ENCODE measurements at places on chromosomes 12 and 14.

GRCh38 chr12:127014079-127014478 is 1252.9 kb upstream of the TMEM132C start:
- no peak for DNase-seq

DNA sequence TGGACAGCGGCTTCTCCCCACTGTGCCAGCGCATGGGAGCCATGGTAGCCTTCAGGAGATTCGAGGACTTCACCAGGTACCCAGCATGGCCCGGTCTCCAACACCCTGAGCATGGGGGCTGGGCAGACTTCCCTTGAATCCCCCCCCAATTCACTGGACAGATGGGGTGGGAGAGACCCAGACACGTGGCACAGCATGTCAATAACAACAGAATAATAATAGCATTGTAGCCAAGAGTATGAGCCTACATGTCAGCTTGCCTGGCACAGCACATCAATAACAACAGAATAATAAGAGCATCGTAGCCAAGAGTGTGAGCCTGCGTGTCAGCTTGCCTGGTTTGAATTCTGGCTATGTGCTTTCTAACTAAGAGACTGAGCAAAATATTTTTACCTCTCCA is 76.4 kb downstream of the FOXN4 start:
- no peak for DNase-seq

DNA sequence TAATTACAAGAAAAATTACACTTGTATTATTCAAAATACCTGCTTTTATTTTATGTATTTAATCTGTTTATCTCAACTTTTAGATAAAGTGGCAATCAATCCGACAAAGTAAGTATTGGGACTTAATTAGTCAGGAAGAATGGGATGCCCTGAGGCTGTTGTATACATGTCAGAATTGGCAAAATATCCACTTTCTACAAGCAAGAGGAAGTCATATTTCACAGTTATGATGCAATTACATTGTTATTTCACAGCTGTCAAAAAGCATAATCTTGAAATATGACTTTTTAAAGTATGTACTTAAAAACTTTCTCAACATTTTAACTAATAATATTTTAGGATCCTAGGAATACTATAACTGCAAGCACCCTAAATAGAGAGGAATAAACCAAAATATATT is 357.1 kb upstream of the MGAT4C start:
- DNase-seq, result no peak

- no peak for DNase-seq
These were observed 21.5 kb downstream of the CACNA2D4 start for GRCh38 chr12:1896964-1897363.

GRCh38 chr12:118371321-118372282 is 1.1 kb downstream of the TAOK3 start:
- no peak for DNase-seq

DNA sequence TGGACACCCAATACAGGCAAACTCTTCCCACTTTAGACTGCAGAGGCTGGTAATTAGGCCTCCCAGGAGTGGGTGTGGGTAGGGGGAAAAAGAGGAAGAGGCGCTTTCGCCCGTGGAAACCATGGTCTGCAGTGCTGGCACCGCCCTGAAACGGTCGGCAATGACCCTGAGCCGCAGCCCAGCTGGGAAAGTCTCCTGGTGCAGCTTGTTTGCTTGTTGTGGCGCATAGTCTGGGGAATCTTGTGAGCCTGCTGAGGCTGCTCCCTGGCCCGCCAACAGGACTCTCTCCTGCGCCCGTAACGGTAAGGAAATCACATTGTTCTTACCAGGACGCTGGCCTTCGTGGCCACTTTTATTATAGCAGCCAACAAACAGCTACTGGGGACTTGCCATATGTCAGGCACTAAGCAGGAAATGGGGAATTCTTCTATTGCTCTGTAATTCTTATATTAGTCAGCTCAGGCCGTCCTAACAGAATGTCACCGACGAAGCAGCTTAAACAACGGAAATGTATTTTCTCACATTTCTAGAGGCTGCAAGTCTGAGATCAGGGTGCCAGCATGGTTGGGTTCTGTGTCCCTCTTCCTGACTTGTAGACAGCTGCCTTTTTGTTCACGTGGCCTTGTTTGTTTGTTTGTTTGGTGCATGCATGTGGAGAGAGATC is 52.5 kb upstream of the RIN3 start:
- peak; percentile 50 for DNase-seq

DNA sequence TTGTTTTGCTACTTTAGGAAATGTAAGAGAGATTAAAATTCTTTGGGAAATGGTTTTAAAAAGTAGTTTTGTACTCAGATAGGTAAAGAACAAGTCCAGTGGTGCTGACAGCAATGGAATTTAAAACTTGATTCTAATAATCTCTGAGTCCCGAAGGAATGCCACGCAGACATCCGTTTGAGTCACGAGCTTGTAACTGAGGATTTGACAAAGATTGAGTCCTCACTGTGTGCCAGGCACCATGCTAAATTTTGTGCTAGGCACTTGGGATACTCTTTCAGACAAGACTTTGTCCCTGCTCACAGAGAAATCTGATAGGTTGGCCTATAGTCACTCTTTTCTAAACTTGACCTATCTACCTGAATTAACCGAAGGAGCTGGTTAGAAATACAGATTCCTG is 12.7 kb downstream of the FLRT2 start:
- no peak for DNase-seq

DNA sequence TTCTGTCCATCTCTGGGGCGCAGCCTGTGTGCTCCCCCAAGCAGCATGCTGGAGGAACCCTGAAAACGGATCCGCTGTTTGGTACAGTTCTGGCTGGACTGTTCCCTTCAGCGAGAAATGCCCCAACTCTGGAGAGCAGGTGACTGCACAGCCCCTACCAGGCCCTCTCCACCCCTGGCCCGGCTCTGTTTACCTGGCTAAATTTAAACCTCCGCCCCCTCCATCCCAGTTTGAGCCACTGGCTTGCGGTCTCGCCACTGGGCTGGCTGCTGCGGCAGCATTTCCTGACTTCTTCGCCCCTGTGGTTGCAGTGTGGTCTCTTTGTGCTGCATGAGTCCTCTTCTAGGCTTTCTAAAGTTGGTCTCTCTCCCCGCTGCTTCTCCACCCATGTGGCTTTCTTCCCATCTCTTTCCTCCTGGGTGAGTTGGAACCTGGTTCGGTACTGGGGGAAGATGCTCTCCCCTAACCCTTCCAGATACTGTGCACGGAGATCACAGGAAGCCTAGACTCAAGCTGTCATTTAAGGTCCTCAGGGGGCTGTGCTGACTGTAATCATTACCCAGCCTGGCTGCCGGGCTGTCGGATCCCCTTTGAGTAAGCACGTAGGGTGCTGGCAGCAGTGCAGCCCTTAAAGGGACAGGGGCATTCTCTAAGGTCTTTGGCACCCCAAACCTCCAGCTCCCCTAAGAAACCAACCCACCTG is 60.6 kb downstream of the FBXL14 start:
- DNase-seq, result peak; percentile 77

GRCh38 chr14:102903248-102903888 is 19.1 kb upstream of the AMN start:
- DNase-seq, result no peak

GRCh38 chr12:11667171-11667570 is 17.7 kb downstream of the ETV6 start:
- no peak for DNase-seq

DNA sequence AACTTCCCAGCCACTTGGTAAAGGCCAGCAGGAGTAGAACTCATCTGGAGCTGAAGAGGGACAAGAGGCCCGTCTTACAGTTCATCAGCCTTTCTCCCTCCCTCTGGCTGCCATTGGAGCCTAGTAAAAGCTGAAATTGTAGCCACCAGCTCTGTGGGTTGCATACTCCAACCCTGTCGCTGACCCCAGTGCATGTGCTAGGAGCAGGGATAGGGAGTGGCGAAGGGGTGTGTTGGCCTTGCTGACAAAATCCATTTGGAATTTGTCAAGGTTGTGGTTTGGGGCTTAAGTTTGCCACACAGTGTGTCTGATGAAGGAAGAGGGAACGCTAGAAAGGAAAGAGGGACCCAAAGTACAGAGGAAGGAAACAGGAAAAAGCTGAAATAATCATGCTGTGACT is 4.0 kb upstream of the ARF3 start:
- DNase-seq, result no peak

DNA sequence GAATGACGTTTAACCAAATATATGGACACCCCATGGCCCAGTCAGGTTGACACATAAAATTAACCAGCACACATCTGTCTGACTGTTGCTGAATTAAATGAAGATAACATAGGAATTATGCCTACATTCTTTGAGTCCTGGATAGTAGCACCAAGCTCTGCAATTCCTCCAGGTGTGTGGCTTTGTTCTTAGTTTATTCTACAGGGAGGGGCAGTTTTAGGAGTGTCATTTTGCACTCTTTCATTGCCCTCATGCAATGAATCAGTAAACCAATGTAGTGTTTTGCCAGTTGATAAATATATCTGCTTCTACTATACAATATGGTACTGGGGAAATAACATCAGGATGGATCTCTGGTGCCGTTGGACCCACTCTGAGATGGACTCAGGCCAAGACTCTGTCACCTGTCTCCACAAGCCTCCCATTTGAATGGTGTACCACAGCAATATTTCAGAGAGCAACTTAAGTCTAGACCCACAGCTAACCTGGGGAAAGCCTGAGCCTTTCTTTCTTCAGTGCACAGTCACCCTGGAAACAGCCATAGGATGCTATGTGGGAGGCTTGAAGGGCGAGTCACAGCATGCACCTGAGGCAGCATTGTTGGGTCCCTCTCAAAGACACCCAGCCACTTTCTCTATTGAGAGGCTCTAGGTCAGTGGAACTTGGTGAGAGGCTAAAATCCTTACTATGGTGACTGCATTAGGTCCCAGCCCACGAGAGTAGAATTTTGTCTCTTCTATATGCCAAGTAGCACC is 73.2 kb downstream of the ANO4 start:
- DNase-seq, result no peak

- DNase-seq, result no peak
These were observed 91.2 kb downstream of the KIF26A start for GRCh38 chr14:104229534-104230055.

DNA sequence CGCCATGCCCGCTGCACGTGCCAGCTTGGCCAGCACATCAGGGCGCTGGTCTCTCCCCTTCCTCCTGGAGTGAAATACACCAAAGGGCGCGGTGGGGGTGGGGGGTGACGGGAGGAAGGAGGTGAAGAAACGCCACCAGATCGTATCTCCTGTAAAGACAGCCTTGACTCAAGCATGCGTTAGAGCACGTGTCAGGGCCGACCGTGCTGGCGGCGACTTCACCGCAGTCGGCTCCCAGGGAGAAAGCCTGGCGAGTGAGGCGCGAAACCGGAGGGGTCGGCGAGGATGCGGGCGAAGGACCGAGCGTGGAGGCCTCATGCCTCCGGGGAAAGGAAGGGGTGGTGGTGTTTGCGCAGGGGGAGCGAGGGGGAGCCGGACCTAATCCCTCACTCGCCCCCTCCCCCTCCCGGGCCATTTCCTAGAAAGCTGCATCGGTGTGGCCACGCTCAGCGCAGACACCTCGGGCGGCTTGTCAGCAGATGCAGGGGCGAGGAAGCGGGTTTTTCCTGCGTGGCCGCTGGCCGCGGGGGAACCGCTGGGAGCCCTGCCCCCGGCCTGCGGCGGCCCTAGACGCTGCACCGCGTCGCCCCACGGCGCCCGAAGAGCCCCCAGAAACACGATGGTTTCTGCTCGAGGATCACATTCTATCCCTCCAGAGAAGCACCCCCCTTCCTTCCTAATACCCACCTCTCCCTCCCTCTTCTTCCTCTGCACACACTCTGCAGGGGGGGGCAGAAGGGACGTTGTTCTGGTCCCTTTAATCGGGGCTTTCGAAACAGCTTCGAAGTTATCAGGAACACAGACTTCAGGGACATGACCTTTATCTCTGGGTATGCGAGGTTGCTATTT is 914 bp upstream of the CCND2 start:
- peak; percentile 84 for DNase-seq

GRCh38 chr12:104637604-104638003 is 180.9 kb downstream of the CHST11 start:
- no peak for DNase-seq

DNA sequence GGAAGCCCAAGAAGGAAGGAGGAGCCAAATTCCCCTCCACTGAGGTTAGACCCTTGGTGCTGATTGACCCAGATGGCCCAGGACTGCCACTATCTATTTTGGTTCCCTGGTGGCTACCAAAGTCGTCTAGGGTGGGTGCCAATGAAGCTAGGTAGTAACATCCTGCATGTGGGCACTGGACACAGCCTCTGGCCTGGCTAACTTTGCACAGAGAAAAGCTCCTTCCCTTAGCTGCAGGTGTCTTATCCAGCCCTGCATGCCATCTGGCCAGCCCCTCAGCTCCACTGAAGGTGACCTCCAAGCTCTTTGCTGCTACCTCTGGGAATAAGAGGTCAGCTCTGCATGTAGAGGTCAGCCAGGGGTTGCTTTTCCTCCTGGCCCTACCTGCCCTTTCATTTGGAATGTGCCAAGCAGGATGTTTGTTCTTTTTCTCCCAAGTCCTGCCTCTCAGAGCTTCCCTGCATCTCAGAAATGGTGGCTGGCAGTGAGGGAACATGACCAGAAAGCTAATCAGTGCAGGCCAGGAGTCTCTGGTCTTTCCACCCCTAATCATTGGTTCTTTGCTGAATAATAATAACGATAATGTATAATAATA is 34.0 kb downstream of the JDP2 start:
- no peak for DNase-seq

DNA sequence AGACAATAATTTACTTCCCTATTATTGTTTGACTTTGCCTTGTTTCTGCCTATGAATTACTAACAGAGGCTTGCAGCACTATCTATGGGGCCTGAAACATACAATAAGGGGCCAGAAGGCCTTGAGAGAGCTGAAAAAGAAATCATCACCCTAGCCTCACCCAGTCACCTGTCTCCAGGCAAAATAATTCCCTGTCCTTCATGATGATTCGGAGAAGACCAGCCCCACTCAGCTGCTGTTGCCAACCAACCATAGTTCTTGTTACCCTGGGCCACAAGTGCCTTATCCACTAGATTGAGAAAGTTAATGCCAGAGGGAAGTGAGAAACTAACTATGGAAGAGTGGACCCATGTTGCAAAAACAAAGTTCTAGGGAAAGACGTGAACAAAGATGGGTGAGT is 97.1 kb downstream of the ARF6 start:
- no peak for DNase-seq

DNA sequence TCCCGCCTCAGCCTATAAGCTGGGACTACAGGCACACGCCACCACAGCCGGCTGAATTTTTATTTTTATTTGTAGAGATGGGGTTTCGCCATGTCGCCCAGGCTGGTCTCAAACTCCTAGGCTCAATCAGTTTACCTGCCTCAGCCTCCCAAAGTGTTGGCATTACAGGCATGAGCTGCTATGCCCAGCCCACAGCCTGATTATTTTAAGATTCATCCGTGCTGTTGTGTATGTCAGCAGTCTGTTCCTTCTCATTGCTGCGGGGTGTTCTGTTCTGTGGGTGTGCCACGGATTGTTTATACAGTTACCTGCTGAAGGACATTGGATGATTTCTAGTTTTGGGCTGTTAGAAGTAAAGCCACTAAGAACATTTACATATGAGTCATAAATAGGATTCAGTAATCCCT is 9.6 kb upstream of the EP400 start:
- no peak for DNase-seq

- peak; percentile 51 for DNase-seq
These were observed 49.9 kb downstream of the LRRC74A start for GRCh38 chr14:76876076-76876475.

DNA sequence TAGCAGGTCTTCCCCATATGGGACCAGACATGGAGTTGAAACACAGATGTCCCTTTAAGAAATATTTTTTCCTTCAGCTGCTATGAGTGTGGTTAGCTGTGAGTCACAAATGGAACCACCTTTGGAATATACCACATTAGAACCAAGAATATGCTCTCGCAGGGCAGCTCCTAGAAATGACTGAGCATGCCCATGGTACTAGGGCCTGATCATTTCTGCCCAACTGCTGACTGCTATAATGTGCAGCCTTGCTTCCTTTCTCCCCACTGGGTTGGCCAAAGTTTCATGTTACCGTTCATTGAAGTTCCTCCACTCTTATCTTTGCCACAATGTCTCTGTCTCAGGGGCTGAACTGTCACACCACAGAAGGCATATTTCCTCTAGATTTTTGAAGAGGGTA is 1074.6 kb downstream of the FLRT2 start:
- DNase-seq, result no peak
